Neuronal stem cell (in vitro differentiated cells): ENCODE measurements at places on chromosomes 4 and X.

DNA sequence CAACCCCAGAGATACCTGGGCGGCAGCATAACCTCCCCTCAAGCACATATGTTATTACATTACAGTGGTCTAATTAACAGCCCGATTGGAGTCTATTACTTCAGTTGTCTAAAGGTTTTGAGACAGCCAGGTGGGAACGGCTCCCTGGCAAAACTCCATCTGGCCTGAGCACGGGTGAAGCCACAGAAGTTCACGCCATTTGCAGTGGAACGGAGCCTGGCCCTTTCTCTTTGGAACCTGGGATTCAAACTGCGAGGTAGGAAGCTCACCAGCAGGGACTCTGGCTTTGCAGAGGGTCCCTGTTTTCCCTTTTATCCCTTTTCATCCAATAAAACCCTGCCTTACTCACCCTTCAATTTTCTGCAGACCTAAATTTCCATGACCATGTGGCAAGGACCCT is 45.9 kb upstream of the NEIL3 start:
- DNase-seq, result no peak

- no peak for DNase-seq
Measured at GRCh38 chrX:151729056-151729725, 5.4 kb upstream of the CNGA2 start.

DNA sequence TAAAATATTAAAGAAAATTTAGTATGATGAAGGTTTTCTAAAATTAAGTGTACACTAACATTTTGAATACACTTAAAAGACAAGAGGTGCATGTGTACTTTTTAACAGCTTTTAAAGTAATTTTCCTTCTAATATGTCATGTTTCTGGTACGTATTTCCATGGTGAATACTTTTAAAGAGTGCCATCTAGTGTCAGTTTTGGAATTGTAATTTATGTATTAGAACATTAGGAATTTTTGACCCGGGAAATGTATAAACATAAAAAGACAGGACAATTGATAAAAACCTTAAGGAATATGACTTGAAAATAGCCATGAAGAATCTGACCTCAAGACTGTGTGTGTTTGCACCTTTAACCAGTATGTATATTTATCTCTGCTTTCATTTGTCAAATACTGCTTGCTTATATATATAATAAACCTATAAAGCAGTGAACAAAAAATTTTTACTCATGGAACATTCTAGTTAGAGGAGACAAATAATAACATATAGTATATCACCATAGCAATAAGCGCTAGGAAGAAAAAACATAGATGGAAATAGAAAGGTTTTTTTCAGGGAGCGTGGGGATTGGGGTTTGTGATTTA is 7.2 kb downstream of the GSTCD start:
- no peak for DNase-seq

GRCh38 chr4:153987291-153987690 is 198.4 kb upstream of the SFRP2 start:
- no peak for DNase-seq

GRCh38 chrX:21056622-21057021 is 317.6 kb upstream of the CNKSR2 start:
- no peak for DNase-seq
